ENCODE measurements at places on chromosomes 2 and 18. TPM values are rescaled to one million over a fixed set of nuclear protein-coding genes. Genes with fewer than 3 reads are reported as not detected.

DNA sequence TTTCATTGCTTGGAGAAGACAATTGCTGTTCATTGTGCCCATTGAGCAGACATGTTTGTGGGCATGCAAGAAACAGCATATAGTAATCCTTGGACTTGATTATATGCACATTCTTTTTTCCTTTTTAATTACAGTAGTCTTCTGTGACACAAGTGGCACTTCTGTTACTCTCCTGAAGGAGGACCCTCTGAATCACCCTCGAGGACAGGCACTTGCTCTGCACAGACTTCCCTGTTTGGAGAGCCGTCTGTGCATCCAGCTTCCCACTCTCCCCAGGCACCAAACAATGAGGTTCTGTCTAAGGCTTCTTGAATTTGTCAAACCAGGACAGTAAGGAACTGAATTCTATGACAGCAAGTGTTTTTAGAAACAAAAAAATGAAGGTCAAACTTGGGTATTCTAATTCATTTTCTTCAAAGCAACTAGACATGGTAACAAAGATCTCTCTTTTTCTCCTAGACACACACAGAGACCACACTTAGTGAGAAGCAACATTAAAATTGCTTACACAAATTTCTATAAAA, 844.6 kb upstream of the ID2 start:
- no peak overlapping the region for H3K27ac ChIP-seq
- DNase-seq: no peak
- H3K36me3 ChIP-seq: no peaks in the 10 kb centered on the region
- peaks cover 7% of the 10 kb centered on the region for H3K4me1 ChIP-seq

GRCh38 chr2:25453199-25453905, 111.6 kb upstream of the DNMT3A start:
- DNase-seq: peak; percentile 48
- H3K36me3 ChIP-seq: no peaks in the 10 kb centered on the region
- H3K4me3 ChIP-seq: no peak overlapping the region
- H3K4me1 ChIP-seq: 0 out of 2 replicates have a peak, but pooled peaks cover 3% of the 10 kb centered on the region
- no peak overlapping the region for H3K27ac ChIP-seq

- H3K4me1 ChIP-seq: no peaks in the 10 kb centered on the region
- no peaks in the 10 kb centered on the region for H3K36me3 ChIP-seq
- no peak overlapping the region for H3K4me3 ChIP-seq
- H3K27ac ChIP-seq: no peak overlapping the region
- peaks cover 44% of the 10 kb centered on the region for H3K27me3 ChIP-seq
Measured at GRCh38 chr2:126990200-126990599, 91.5 kb downstream of the TEX51 start.

GPAT2 gene
- polyA plus RNA-seq: 0.38 TPM
